Activated CD4-positive, alpha-beta T cell treated with anti-CD3 and anti-CD28 coated beads, Interleukin-2, amount 50 U/mL, for 4 hours (primary cell): ENCODE measurements at places on chromosomes 5 and 9.

DNA sequence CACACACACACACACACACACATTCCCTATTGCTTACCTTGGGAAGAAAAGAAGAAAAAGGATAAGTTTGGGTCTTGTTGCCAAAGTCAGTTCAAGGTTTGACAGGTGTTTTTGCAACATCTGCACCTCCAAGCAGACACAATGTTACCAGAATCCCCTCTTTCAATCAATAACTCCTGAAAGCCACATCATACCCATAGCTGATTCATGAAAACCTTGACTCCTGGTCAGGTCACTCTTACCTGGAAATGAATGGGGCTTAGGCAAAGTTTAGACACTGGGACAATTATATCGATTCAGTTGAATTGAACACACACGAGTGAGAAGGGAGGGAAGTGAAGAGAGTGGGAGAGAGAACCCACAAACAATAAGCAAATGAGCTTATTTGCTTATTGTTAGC is 27.0 kb downstream of the IL9 start:
- DNase-seq = no peak

DNA sequence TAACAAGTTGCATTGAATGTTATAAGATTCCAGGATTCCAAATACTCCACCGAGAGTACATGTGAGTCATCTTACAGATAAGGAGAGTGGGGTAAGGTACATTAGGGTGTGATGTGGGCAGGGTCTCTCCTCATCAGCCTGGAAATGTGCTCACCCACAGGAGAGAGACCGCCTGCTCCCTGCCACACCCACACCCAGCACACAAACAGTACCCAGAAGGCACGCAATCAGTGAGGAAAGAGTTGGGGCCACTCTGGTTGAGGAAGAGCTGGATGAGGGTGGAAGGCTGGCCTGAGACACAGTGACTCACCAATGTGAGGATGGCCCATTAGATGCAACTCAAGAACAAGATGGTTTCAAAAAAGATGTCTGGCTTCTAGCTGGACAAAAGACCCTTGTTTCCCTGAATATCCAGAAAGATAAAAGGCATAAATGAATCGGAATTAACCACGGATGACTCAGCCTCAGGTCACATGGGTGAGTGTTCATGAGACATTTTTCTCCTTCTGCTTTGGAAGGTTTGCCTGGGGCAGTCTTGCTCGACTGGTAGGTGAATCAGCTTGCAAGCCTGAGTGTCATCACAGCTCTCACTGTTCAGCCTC is 51.1 kb upstream of the LHFPL2 start:
- no peak for DNase-seq

GRCh38 chr5:168244838-168245559 is 46.4 kb upstream of the WWC1 start:
- no peak for DNase-seq

- no peak for DNase-seq
Measured at GRCh38 chr5:33235824-33236223, 204.9 kb upstream of the TARS1 start.

DNA sequence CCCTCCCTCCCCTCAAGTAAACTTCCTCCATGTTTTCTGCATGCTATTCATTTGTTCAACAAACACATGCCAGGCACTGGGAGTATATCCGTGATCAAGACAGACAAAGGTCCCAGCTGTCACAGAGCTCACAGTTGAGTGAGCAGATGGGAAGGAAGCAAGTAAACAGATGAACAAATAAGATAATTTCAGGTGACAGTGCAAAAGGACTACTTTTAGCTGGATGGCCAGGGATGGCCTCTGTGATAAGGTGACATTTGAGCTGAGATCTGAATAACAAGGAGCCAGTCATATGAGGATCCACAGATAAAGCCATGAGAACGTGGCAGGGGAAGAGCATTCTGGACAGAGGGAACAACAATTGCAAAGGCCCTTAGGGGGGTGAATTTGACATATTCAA is 121.7 kb upstream of the RAD23B start:
- no peak for DNase-seq

GRCh38 chr9:84435902-84436301 is 95.3 kb upstream of the SLC28A3 start:
- no peak for DNase-seq

DNA sequence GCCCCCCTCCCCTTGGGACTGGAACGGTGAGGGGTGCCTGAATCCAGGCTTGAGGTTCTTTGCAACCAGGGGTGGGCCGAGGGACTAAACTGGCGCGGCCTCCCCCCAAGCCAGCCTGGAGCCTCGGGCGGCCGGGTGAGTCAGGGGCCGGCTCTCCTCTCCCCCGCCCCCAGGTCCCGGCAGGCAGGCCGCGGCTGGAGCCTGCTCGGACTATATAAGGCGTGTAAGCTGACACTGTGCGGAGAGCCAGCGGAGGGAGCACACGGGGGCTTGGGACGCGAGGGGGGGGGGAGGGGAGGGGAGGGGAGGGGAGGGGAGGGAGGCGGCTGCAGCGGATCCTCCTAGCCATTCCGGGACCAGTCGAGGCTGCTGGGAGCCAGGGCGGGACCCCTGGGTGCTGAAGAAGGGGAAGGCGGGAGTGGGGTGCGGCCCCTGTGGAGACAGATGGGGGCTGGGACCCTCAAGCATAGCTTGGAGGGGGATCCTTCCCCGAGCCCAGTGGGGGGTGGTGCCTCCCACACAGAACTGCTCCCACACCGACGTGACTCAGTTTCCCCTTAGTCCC is 595 bp downstream of the PDLIM7 start:
- no peak for DNase-seq

DNA sequence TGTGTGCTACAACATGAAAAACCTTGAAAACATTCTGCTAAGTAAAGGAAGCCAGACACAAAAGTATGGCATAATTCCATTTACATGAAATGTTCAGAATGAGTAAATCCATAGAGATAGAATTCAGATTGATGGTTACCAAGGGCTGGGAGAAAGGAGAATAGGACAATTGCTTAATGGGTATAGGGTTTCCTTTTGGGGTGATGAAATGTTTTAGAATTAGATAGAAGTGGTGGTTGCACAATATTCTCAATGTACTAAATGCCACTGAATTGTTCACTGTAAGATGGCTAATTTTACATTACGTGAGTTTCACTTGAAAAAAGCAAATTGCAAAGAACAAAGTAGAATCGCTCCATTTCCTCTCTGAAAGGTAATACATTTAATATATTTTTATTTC is 43.0 kb upstream of the GAS1 start:
- DNase-seq = no peak

DNA sequence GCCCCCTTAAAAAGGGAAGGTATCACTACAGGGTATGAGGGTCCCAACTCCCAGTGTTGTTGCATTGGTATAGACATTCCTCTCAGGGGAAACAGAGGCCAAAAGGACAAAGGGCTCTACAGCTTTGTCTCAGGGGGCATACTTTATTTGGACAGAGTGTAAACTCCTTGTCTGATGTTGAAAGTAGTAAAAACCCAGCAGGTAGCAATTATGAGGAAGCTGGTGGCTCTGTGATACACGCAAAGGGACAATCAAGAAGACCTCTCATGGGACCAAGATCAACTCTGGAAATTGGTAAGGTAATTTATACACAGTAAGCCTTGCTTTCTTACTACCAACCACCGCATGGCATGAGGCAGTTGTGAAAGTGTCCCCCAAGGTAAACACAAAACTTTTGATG is 764.6 kb downstream of the CDH12 start:
- no peak for DNase-seq

- no peak for DNase-seq
Measured at GRCh38 chr5:137507150-137507549, 8.0 kb upstream of the SPOCK1 start.
